Omental fat pad (tissue), 4 donors: ENCODE measurements at places on chromosomes 5 and 9.

GRCh38 chr9:129150122-129150521, 27.9 kb downstream of the IER5L start:
- no peak for DNase-seq

GRCh38 chr5:124285071-124285470, 461.4 kb downstream of the ZNF608 start:
- DNase-seq, result no peak

DNA sequence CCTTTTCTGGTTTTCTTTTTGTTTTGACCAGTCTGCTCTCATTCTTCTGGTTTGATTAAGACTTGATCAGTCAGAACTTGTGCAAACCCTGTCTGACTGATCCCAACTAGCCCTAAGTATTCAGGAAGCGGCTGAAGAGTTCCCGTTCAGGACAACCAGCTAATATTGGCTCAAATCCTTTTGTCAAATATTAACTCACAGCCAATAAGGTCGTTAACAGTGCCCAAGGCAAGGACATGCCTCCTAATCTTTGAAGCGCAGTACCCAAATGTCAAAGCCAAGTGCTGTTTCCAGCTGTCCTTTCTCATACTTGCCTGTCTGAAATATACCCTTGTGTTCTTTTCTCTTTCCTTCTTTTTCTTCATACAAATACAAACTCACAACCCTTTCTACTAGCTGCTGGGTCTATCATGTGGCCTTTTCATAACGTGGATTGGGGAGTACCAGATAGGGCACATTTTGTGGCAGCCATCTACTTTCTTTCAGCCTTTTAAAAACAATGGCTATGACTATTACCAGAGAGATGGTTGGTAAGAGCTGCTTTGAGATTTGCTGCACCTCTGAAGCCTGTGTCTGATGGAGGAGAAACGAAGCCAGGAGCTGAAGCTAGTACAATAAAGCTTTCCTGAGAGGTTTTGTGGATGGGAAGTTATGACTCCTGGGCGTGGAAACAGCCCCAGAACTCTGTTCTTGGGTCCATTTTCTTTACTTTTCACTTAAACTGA, 266.4 kb upstream of the ZNF608 start:
- DNase-seq, result no peak

GRCh38 chr9:136564379-136564988, 18.6 kb upstream of the NOTCH1 start:
- no peak for DNase-seq

- DNase-seq, result no peak
These were observed 46.5 kb downstream of the NKD2 start for GRCh38 chr5:1054799-1055775.

GRCh38 chr5:16931334-16932110, 4.6 kb downstream of the MYO10 start:
- no peak for DNase-seq
